ENCODE measurements at places on chromosomes 6 and 20. TPM values are rescaled to one million over a fixed set of nuclear protein-coding genes. Genes with fewer than 3 reads are reported as not detected.

The CBLN4 gene
- total RNA-seq, result not detected

The BPIFB4 gene
- not detected for total RNA-seq

The GFRA4 gene
- total RNA-seq, result not detected

The LRP11 gene
- 3.7 TPM for total RNA-seq

The RPS6KA2 gene
- 2.8 TPM for total RNA-seq

The OXT gene
- not detected for total RNA-seq

The PCSK2 gene
- not detected for total RNA-seq

The SLC22A1 gene
- 2.2 TPM for total RNA-seq

The PAX1 gene
- not detected for total RNA-seq

The IMPG1 gene
- not detected for total RNA-seq

The CRIP3 gene
- 0.79 TPM for total RNA-seq

The POM121L2 gene
- total RNA-seq, result not detected

The C6orf118 gene
- total RNA-seq, result not detected

The NELFE gene
- 85.8 TPM for total RNA-seq

The TSPO2 gene
- total RNA-seq, result not detected

The ACTL10 gene
- total RNA-seq, result 3.7 TPM

The EEF1A2 gene
- 0.28 TPM for total RNA-seq

The TGIF2 gene
- total RNA-seq, result 55.7 TPM

The HDGFL1 gene
- total RNA-seq, result not detected

The ANKRD66 gene
- total RNA-seq, result not detected

The HUS1B gene
- total RNA-seq, result 2.1 TPM

The CST7 gene
- total RNA-seq, result 117 TPM

The OR2B6 gene
- total RNA-seq, result not detected

The CRYBG1 gene
- total RNA-seq, result 10.0 TPM

The OPN5 gene
- not detected for total RNA-seq

The LRFN2 gene
- 0.45 TPM for total RNA-seq

The BTN2A1 gene
- 19.8 TPM for total RNA-seq

The TTK gene
- 22.4 TPM for total RNA-seq

The UBD gene
- total RNA-seq, result 0.62 TPM

The ROS1 gene
- total RNA-seq, result not detected

The TRERF1 gene
- total RNA-seq, result 37.3 TPM

The PRL gene
- not detected for total RNA-seq

The PLCB4 gene
- not detected for total RNA-seq

The DUSP15 gene
- not detected for total RNA-seq

The ZC3H12D gene
- 79.6 TPM for total RNA-seq

The TPX2 gene
- 61.3 TPM for total RNA-seq

The HAO1 gene
- not detected for total RNA-seq

The RSPO3 gene
- not detected for total RNA-seq

The SERPINB6 gene
- total RNA-seq, result 36.2 TPM
